ENCODE measurements at places on chromosomes 7 and 10.

- no peak for DNase-seq
These were observed 33.1 kb upstream of the NEUROD6 start for GRCh38 chr7:31373337-31374289.

- DNase-seq: no peak
These were observed 33.4 kb upstream of the OPTN start for GRCh38 chr10:13066527-13066926.

DNA sequence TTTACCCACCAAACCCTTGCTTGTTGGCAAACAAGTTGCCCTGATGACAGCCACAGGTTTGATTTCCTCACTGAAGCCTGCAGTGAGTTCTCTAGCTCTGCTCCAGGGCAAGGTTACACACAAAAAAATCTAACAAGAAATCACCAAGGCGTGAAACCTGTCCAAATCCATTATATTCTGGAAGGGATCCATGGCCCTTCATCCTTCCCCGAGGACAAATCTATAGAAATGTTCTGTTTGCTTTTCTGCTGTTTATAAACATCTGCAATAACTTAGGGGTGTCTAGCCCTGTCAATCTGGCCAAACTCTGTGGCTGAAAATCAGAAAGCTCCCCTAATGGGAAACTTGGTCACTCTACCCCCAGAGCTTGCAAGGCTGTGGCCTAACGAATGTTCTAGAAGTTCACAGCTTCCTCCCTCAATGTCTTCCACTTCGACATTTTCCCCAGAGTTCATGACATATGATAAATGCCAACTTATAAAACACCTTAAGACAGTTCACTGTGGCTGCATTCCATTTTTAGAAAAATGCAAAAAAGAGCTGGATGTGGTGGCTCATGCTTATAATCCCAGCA lies 164.5 kb downstream of the PRPF18 start:
- DNase-seq: no peak

DNA sequence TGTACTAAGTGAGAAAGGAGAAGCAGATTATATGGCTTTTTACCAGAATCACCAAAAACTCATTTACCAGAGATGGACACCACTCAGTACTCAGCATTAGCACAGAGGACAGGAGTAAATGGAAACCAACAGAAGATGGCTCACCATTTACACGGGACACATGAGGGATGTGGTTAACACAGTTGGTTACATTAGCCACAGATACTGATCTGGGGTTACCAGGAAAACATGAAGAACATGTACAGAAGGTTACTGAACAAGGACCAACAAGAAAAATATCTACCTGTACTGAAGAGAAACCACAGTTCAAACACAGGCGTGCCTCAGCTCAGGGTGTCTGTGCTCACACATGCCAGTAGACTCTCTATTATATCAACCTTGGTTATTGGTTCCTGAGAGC lies 1285.8 kb upstream of the SORCS1 start:
- no peak for DNase-seq

GRCh38 chr10:132185601-132186487 lies 904 bp upstream of the DPYSL4 start:
- DNase-seq: peak; percentile 61

- no peak for DNase-seq
These were observed 11.1 kb downstream of the LRRC4 start for GRCh38 chr7:128020159-128020558.

- no peak for DNase-seq
These were observed 39.6 kb upstream of the CACNB2 start for GRCh38 chr10:18100669-18101068.

DNA sequence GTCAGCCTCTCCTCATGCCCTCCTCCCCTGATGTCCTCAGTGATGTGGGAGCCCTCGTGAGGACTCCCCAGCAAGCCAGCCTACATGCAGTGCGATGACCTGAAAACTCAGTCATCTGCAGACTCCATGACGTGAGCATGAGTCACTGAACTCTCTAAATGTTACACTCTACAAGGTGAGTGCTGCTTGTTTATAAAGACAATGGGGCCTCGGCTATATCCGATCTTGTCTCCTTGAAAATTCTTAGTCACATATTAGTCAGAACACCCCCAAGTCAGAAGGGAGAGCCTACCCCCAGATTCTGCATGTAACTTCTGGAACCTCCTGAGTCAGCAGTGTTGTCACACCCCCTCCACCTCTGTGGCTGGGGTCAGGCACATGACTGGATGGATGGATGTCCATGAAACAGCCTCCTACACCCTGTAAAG lies 673.8 kb downstream of the INHBA start:
- no peak for DNase-seq

GRCh38 chr7:22411977-22412693 lies 55.2 kb upstream of the RAPGEF5 start:
- no peak for DNase-seq

DNA sequence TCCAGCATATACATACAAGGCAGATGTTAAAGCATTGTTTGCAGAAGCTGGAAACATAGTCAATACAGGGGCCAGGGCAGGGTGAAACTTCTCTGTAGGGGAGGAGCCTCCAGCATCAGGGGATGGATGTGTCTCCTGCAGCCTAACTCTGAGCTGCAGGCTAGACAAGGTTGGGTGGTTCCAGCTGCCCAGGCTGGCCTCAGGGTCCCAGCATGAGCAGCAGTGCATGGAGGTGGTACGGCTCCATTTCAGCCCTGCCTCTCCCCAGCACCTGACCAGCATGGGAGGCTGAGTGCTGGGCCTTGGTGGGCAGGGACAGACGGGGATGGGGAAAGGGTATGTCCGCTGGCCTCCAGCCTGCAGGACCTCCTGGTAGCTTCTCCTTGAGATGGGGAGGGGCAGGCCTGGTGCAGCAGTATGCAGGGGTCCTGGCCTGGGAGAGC lies 7.4 kb upstream of the TBRG4 start:
- no peak for DNase-seq

- no peak for DNase-seq
These were observed 82.4 kb upstream of the KCND2 start for GRCh38 chr7:120190566-120190965.

GRCh38 chr7:150489782-150490181 lies 24.9 kb upstream of the GIMAP7 start:
- no peak for DNase-seq

- DNase-seq: no peak
These were observed 19.0 kb upstream of the C10orf90 start for GRCh38 chr10:126689461-126689994.

GRCh38 chr10:122492006-122492405 lies 30.7 kb downstream of the HTRA1 start:
- no peak for DNase-seq

DNA sequence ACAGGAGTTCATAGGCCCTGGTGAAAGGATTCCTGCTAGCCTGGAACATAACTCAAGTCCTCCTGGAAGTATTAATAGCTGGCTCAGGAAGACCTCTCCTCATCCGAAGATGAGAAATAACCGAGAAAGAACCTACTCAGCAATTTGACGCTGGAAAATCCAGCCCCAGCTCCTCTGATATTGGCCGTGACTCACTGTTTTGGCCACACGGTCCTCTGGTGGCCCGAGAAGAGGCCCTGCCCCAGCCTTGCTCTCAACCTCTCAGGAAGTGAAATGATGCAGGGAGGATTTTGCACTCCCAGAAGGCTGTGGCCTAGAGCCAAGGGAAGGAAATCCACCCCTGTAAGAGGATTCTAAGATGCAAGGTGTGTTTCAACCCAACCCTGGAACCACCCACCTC lies 121.6 kb downstream of the MTPAP start:
- DNase-seq: no peak

- DNase-seq: no peak
These were observed 284.4 kb downstream of the WDR11 start for GRCh38 chr10:121135512-121135911.

DNA sequence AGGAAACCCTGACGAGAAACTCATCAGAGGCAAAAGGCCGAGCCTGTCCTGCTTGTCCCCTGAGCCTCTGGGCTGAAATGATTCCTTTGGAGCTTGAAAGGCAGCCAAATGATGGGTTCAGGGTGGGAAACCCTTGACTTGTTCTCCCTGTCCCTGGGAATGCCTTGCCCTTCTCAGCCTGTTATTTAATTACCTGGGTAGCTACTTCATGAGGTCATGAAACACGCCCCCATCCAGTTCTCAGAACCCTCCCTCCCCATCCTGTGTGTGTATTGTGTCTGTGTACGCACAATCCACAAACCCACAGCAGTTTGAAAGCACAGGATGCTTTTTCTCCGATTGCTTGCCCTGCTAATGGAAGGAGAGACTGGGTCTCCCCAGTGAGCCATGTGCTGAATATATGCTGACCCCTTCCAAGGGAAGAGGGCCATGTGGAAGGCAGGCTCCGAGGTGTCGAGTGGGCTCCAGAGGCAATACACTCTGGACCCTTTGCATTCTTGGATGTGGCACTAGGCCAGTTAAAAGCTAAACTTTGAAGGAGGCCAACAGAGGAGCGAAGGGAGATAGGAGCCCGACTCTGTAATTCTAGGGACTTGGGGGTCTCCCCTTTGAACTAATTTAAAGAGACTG lies 10.6 kb downstream of the DUSP5 start:
- no peak for DNase-seq

DNA sequence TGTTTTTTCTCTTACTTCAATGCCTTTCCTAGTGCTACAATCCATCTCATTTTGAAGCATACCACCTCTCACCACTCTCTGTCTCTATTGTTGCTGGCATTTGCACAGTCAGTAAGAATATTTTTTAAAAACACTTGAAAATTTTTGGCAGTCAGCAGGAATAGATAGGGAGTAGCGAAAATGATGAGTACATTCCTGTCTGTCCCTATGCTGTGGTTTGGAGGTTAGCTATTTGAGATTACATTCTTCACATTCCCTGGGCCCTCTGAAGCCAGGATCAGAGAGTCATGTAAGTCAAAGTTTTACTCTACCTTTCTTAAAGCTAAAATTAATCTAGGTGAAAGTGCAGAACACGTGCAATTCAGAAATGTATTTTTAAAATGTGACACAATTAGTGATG lies 53.0 kb upstream of the MAGI2 start:
- DNase-seq: no peak

DNA sequence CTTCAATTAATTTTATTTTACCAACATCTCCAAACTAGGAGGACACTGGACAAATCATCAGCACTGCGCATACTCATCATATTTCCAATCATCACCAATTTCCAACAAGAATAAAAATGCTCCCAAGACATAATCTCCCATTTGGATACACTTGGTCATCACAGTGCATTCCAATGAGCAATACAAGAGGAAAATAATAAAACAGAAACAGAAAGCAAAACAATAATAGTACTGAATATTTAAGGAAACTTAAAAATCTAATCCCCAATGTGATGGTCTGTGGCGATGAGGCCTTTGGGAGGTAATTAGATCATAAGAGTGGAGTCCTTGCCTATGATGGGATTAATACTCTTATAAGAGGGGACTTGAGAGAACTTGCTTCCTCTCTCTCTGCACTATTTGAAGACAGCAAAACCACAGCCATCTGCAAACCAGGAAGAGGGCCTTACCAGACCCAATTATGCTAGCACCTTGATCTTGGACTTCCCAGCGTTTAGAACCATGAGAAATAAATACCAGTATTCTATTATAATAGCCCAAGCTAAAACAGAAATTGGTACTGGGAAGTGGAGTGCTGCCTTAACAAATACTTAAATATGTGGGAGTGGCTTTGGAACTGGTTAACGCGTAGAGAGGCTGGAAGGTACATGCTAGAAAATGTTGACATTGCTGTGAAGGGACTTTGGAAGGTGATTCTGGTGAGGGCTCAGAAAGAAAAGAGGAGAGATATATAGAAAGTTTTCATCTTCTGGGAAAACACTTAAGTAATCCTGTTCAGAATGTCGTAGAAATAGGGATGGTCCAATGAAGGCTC lies 91.5 kb downstream of the JAZF1 start:
- no peak for DNase-seq

DNA sequence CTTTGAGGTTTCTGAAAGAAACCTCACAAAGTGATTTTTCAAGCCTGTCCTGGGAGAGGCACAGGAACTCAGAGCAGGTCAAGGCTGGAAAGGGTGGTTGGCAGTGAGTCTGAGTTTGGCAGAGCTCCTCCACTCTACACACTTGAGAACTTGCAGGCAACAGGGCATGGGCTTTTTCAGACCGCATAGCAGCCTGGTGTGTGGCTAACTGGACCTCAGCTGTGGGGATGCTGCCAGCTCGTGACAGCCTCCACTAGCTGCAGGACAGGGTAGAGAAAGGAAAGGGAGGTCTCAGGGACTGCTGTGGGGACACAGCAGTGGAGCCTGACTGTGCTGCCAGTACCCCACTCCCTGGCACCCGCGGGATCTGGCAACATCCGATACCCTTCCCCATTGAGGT lies 2.6 kb downstream of the CDHR1 start:
- DNase-seq: no peak

- no peak for DNase-seq
These were observed 39.0 kb upstream of the RTKN2 start for GRCh38 chr10:62307635-62308034.

- DNase-seq: no peak
These were observed 38.0 kb downstream of the CSGALNACT2 start for GRCh38 chr10:43176271-43176670.

All from activated CD8-positive, alpha-beta memory T cell treated with anti-CD3 and anti-CD28 coated beads, Interleukin-2, amount 10 ng/mL, durations not matched to agents 7 days and 5 days (primary cell).